H9 (cell line): ENCODE measurements at places on chromosomes 12 and 14. TPM values are rescaled to one million over a fixed set of nuclear protein-coding genes. Genes with fewer than 3 reads are reported as not detected.

DNA sequence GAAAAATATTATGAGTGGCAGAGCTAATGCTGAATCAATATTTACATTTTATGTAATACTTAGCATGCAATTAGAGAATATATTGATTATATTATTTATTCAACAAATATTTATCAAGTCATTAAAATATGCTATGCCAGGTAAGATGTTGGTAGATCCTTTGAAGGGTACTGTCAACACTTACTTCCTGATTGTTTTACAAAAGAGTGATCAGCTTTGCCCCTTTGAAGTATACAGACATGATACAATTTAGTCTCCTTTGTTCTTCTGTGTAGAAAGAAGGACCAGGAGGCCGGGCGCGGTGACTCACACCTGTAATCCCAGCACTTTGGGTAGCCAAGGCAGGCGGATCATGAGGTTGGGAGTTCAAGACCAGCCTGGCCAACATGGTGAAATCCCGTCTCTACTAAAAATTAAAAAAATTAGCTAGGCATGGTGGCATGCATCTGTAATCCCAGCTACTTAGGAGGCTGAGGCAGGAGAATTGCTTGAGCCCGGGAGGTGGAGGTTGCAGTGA lies 73.9 kb upstream of the IFNG-AS1 start:
- no peaks in the 10 kb centered on the region for H3K36me3 ChIP-seq
- peaks cover 7% of the 10 kb centered on the region; the same call in 1 of the 2 replicates for H3K4me1 ChIP-seq
- H3K27ac ChIP-seq = no peak overlapping the region
- no peaks in the 10 kb centered on the region for H3K27me3 ChIP-seq

The CCDC38 gene
- not detected in 2 replicates for total RNA-seq

GRCh38 chr12:91276509-91276908 lies 93.9 kb upstream of the DCN start:
- no peaks in the 10 kb centered on the region for H3K27me3 ChIP-seq
- no peaks in the 10 kb centered on the region for H3K36me3 ChIP-seq
- H3K4me1 ChIP-seq = peaks cover 7% of the 10 kb centered on the region; the same call in 1 of the 2 replicates
- no peak overlapping the region for H3K27ac ChIP-seq

DNA sequence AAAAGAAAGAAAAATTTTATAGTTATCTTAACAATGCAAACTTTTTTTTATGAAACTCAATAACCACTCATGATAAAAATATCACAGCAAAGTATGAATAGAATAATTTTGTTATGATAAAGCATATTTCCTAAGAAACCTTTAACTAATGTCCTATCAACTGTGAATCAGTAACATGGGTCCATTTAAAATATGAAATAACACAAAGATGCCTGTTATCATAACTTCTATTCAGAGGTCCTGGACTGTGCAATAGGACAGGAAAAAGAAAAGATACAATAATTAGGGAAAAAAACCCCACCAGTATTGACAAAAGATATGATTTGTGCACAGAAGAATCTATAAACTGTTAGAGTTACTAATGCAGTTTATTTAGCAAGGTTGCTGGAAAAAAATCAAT lies 245.4 kb downstream of the FOXN3 start:
- no peaks in the 10 kb centered on the region for H3K27me3 ChIP-seq
- DNase-seq = no peak
- no peak overlapping the region for H3K4me3 ChIP-seq
- H3K4me1 ChIP-seq = no peaks in the 10 kb centered on the region
- peaks cover 64% of the 10 kb centered on the region for H3K36me3 ChIP-seq
- H3K27ac ChIP-seq = no peak overlapping the region

- no peak overlapping the region for H3K4me3 ChIP-seq
- no peaks in the 10 kb centered on the region for H3K27me3 ChIP-seq
- H3K4me1 ChIP-seq = no peaks in the 10 kb centered on the region; the same call in 1 of the 2 replicates
- H3K36me3 ChIP-seq = peaks cover 24% of the 10 kb centered on the region; the same call in 2 of the 3 replicates
These were observed 13.9 kb downstream of the ALDH2 start for GRCh38 chr12:111780615-111781014.

- no peak overlapping the region for H3K27ac ChIP-seq
- H3K4me3 ChIP-seq = no peak overlapping the region
- DNase-seq = no peak
- no peaks in the 10 kb centered on the region for H3K27me3 ChIP-seq
- H3K4me1 ChIP-seq = no peaks in the 10 kb centered on the region
- H3K36me3 ChIP-seq = no peaks in the 10 kb centered on the region
These were observed 12.5 kb downstream of the ISM2 start for GRCh38 chr14:77485901-77486678.

GRCh38 chr12:24562771-24563431 lies 386.0 kb downstream of the BCAT1 start:
- peaks cover 1% of the 10 kb centered on the region; the same call in 1 of the 2 replicates for H3K4me1 ChIP-seq
- peak overlapping the region; percentile 78 for H3K4me3 ChIP-seq
- H3K27ac ChIP-seq = no peak overlapping the region
- no peaks in the 10 kb centered on the region for H3K36me3 ChIP-seq
- peaks cover 5% of the 10 kb centered on the region; the same call in 1 of the 2 replicates for H3K27me3 ChIP-seq

GRCh38 chr14:95535226-95536021 lies 574 bp downstream of the GLRX5 start:
- peaks cover 12% of the 10 kb centered on the region; the same call in 2 of the 3 replicates for H3K36me3 ChIP-seq
- H3K27me3 ChIP-seq = no peaks in the 10 kb centered on the region
- H3K4me3 ChIP-seq = peak overlapping the region; percentile 95
- no peak overlapping the region for H3K27ac ChIP-seq

The MAP3K9 gene
- 18.3 and 20.0 TPM in 2 replicates for total RNA-seq

DNA sequence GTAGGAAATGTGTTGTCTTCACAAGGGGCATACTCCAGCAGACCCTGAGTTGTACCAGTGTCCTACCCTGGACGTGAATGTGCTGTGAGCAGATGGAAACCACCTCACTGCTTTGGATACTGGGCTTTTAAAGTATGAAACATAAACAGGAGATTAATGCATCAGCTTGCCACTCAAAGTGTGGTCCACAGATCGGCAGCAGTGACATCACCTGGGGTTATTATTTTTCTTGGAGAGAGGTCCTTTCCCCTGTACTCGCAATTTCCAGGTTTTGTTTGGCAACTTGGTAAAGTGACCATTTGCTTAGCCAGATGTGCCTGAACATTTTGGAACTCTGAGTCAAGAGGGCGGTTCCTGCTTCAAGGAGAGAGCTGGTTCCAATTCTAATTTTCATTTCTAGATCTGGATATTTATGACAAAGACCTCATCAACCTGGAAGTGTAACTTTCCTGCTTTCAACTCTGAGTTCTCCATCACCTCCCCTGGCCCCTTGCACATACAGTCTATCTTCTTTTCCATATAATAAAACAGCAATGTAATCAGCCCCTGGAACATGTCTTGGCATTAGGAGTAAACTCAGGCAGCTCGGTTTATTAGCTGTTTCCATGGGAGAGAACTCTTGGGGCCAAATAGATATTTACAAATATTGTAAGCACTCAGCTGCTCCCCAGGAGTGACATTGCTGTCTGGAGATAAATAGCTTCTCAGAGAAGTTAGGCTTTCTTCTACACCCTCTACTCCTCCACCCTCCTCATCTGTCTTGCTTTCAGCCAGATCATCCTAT lies 237.0 kb upstream of the TBX3 start:
- no peaks in the 10 kb centered on the region for H3K27me3 ChIP-seq
- H3K27ac ChIP-seq = no peak overlapping the region

The SDR9C7 gene
- total RNA-seq = not detected in 2 replicates

The IL26 gene
- not detected in 2 replicates for total RNA-seq

DNA sequence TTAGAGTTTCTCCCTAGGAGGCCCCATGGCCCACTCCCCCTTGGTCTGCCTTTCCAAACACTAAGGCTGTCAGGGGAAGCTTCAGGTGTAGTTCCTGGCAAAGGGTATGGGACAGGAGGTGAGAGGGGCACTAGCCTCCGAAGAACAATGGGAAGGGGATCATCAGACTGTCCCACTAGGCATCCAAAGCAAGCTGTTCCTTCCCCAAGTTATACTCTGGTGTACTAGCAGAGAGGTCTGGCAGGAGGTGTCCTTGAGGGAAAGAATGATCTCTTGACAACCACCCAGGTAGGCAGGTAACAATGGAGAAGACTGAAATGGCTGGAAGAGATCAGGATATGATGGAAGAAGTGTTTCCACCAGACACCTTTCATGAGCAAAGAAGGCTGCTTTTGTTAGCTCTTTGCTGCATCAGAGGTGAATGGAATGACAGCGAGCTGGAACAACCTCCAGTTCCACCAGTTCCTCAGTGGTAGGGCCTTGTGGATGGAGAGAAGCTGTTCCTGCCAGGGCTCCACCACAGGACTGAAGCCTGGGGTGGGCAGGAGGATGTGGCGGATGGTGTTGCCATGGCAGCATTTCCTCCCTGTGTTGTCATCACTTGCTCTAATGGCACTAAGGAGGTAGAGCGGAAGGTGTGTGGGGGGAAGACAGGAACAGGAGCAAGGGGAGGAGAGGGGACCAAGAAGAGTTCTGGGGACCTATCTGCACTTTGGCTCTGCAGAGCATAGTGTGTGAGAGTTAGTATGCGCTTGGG lies 2.3 kb upstream of the AGAP2 start:
- H3K36me3 ChIP-seq = peaks cover 4% of the 10 kb centered on the region
- peak; percentile 37 for DNase-seq
- H3K27me3 ChIP-seq = peaks cover 43% of the 10 kb centered on the region
- peaks cover 2% of the 10 kb centered on the region; the same call in 1 of the 2 replicates for H3K4me1 ChIP-seq

DNA sequence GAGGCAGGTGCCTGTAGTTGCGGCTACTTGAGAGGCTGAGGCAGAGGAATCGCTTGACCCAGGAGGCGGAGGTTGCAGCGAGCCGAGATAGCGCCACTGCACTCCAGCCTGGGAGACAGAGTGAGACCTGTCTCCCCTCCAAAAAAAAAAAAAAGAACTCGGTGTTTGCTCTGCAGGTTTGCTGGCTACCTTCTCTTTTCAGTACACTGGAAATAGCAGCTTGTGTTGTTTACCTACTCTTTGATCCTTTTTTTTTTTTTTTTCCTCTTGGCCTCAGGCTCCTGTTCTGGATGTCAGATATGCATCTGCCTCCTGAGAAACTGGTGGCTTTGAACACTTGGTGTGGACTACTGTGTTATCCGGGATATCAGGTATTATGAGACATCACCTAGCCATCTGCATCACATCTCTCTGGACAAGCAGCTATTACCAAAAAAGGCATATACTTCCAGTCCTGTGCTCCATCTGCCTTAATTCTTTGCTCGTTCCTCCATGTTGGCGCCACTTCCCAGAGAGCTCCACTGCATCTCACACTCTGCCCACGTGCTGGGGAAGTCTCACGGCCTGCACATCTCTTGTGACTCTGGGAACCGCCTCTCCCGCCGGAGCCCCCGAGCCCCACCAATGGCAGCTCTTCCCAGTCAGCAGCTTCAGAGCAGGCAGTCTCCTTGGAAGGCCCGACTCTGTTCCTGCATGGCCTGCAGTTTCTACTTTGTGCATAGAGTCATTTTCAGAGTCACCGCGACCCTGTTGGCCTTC lies 50.9 kb upstream of the TRAF3 start:
- no peak overlapping the region for H3K27ac ChIP-seq
- no peaks in the 10 kb centered on the region for H3K4me1 ChIP-seq
- H3K36me3 ChIP-seq = peaks cover 65% of the 10 kb centered on the region

DNA sequence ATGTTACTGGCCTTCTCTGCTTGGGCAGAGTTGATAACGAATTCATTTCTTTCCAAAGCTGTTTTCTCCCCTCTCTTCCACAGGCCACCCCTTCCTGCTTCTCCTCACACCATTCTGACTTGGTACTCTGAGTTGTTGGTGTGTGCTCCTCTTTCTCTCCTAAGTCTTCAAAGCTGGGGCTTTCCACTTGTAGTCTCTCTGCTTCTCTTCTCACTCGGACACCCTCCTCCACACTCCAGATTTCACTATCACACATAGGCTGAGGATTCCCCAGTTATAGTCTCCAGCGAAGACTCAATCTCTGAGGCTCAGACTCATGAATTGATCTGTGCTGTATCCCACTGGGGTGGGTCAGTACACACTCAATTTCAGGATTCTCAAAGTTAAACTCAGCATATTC lies 201.0 kb downstream of the SSPN start:
- no peak for DNase-seq
- H3K4me3 ChIP-seq = no peak overlapping the region
- no peak overlapping the region for H3K27ac ChIP-seq
- no peaks in the 10 kb centered on the region for H3K4me1 ChIP-seq
- H3K36me3 ChIP-seq = no peaks in the 10 kb centered on the region

The DEGS2 gene
- total RNA-seq = 0.59 and 0.72 TPM in 2 replicates

DNA sequence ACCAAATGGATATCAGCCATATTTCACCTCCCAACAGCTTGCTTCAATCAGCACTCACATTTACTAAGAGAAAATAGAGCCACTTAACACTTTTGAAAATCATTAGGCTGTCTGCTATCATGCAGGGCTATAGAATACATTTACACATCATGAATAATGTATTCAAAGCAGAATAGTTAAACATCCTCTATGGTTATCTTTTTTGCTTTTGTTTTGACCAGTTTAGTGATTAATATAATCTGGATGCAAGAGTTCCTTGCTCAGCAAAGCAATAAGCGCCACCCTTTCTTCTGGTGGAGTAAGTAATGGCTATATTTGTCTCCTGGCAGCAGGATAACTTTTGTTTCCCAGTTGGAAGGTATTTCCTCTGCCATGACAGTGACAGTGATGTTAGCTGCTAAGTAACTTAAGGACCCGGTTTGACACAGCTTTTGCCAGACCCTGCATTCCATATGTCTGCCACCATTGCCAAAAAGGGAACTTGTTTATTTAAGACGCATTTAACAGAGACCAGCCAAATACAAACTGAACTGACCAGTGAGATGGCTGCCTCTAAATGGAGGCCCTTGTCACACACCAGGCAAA lies 70.3 kb upstream of the NR2C1 start:
- no peaks in the 10 kb centered on the region for H3K4me1 ChIP-seq
- no peak overlapping the region for H3K4me3 ChIP-seq
- no peak overlapping the region for H3K27ac ChIP-seq
- peaks cover 35% of the 10 kb centered on the region for H3K36me3 ChIP-seq

DNA sequence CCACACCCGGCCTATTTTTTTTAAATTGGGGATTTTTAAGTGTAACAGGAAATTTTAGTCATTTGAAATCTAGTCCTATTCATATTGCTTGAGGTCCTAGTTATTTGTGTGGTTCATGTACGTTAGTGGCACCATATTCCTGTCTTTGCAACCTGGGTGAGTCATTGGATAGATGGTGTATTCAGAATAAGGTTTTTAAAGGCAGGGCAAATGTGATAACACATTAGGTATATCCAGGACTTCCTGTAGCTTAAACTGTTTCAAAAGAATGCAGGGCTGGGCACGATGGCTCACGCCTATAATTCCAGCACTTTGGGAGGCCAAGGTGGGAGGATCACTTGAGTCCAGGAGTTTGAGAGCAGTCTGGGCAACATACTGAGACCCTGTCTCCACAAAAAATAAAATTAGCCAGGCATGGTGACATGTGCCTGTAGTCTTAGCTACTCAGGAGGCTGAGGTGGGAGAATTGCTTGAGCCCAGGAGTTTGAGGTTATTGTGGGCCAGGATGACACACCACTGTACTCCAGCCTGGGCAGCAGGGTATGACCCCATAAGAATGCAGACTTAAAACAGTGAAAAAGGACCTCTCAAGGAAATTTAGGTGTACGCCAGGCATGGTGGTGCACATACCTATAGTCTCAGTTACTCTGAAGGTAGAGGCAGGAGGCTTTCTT lies 8.1 kb downstream of the ATP6V0A2 start:
- no peaks in the 10 kb centered on the region for H3K27me3 ChIP-seq
- peaks cover 6% of the 10 kb centered on the region; the same call in 2 of the 3 replicates for H3K36me3 ChIP-seq
- no peak overlapping the region for H3K4me3 ChIP-seq
- H3K27ac ChIP-seq = no peak overlapping the region

- H3K36me3 ChIP-seq = no peaks in the 10 kb centered on the region
- H3K4me1 ChIP-seq = no peaks in the 10 kb centered on the region
- no peak overlapping the region for H3K27ac ChIP-seq
- H3K27me3 ChIP-seq = no peaks in the 10 kb centered on the region
- DNase-seq = no peak
These were observed 163.7 kb upstream of the NOVA1 start for GRCh38 chr14:26761532-26761931.

- no peaks in the 10 kb centered on the region; the same call in 2 of the 3 replicates for H3K36me3 ChIP-seq
- no peak overlapping the region; the same call in 2 of the 3 replicates for H3K4me3 ChIP-seq
- no peaks in the 10 kb centered on the region for H3K27me3 ChIP-seq
- no peaks in the 10 kb centered on the region; the same call in 1 of the 2 replicates for H3K4me1 ChIP-seq
These were observed 51.6 kb downstream of the MVK start for GRCh38 chr12:109625131-109625559.
